ENCODE measurements at places on chromosomes 7 and 10. TPM values are rescaled to one million over a fixed set of nuclear protein-coding genes. Genes with fewer than 3 reads are reported as not detected.

GRCh38 chr7:38360776-38361175 lies 87.3 kb upstream of the TARP start:
- DNase-seq: no peak

DNA sequence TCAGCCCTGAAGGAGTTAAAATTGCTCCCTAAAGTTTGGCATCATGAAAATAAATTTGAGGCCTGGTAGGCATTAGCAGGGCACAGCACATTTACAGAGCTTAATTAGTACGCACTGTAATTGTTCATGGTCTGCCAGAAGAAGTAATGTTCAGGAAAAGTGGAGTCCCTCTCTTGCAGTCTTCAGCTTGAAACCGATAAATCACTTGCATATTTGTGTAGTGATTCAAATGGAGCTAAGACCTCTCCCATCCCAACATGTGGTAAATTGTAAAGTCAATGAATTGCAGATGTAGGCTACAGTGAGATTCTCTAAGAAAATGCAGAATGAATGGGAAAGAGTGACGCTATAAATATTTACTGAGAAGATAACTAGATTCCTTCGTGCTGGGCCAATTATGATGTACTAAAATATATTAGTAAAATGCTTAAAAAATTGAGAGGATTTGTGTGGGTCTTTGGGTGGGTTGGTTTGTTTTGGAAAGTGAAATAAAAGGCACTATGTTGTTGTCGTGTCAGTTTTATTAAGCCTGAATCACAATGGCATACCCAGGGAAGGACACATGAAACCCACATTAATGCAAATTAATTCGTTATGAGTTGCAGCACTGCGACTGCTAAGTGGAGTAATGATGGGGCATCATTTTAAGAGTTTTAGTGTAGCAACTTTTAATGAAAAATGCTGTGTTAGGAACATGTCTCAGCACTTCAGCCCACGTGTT lies 8.4 kb downstream of the TCF7L2 start:
- peak; percentile 94 for DNase-seq

DNA sequence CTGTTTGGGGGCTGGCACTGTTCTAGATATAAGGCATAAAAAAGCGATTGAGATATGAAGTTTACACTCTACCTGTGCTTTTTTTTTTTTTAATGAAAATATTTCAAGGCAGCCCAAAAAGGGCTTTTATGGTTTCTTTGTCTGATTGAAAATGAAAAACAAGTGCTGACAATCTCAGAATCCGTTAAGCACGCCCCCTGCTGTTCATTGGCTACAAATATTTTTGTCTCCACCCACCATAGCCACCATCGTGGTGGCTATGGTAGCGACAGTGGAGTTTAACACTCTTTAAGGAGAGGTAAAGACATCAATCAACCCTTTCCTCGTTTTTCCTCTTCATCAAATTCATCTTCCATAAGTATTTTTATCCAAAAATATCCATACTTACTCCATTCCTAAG lies 94.2 kb downstream of the CD36 start:
- DNase-seq: peak; percentile 30

GRCh38 chr7:43884209-43884608 lies 14.9 kb upstream of the MRPS24 start:
- DNase-seq: no peak

GRCh38 chr10:1483246-1483645 lies 254.1 kb downstream of the ADARB2 start:
- DNase-seq: no peak

The PHYHIPL gene
- polyA plus RNA-seq: not detected

The DTX2 gene
- 9.4 TPM for polyA plus RNA-seq

The ANKRD26 gene
- 4.1 TPM for polyA plus RNA-seq

The UBE3C gene
- polyA plus RNA-seq: 30.8 TPM

Data from GM23248 (cell line).